GM23338 (cell line): ENCODE measurements at places on chromosomes 6 and 20.

- no peak for DNase-seq
Observed at GRCh38 chr20:1304710-1305515, 24.0 kb downstream of the SDCBP2 start.

DNA sequence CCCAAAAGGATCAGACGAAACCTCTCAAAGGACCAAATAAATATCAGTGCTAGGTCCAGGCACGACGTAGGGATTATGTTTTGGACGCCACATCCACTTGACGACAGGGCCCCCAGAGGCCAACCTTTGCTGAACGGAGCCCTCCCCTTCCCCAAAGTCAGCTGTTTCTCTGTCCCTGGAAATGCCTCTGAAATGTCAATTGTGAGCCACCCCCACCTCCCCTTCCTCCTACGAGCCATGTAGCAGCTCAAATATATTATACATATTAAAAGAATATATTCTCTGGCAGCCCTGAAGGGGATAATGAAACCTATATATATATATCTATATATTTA is 39.6 kb upstream of the BLCAP start:
- peak; percentile 27 for DNase-seq

DNA sequence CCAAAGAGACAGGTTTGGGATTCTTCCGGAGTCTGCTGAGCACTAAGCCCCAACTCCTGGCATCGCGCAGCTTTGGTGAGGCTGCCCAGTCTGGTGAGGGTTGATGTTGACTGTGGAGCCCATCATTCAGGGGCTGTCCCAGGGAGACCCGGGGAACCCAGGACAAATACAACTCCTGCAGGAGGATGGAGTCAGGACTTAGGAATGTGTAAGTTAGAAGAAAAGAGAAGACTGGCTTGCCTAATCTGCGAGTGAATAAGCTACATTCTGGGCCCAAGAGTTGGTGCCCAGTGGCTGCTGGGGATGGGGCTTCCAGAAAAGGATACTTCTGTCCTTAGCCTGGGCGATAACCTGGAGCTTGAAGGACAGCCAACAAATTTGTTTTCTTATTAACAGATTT is 47.9 kb downstream of the STK35 start:
- peak; percentile 51 for DNase-seq

GRCh38 chr20:57503035-57503658 is 21.8 kb downstream of the CTCFL start:
- DNase-seq: no peak

DNA sequence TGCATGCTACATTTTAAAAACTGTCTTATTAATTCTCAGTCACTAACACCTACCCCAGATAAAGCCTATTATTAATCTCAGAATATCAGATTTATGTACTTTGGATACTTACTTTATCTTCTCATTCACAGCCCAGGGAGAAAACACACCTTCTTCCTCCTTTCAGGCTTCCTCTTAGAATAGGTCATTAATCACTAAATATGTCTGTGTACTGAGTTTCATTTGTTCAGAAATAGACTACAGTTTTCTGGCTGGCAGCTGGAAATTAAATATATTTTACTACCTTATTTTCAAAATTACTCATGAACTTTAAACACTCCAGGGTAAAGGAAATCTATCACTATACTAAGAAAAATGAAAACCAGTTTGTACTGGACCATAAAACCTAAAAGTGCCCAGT is 147.7 kb upstream of the DST start:
- no peak for DNase-seq

- no peak for DNase-seq
Observed at GRCh38 chr20:64156886-64157875, 7.1 kb upstream of the MYT1 start.

GRCh38 chr6:37971711-37972390 is 152.3 kb downstream of the ZFAND3 start:
- no peak for DNase-seq
